Neural crest cell (in vitro differentiated cells): ENCODE measurements at places on chromosomes 1 and 21.
A peak's percentile ranks its signal among the peaks of the same experiment; 100 is the strongest.

- H3K4me3 ChIP-seq, result no peak overlapping the region
- peaks cover 9% of the 10 kb centered on the region for H3K4me1 ChIP-seq
- DNase-seq, result no peak
- no peak overlapping the region for H3K27ac ChIP-seq
These were observed 44.5 kb downstream of the TIAM1 start for GRCh38 chr21:31299291-31300147.

GRCh38 chr1:183824291-183824690 lies 19.4 kb downstream of the RGL1 start:
- no peaks in the 10 kb centered on the region for H3K27me3 ChIP-seq
- H3K4me3 ChIP-seq, result no peak overlapping the region
- peaks cover 4% of the 10 kb centered on the region for H3K36me3 ChIP-seq
- DNase-seq, result no peak

DNA sequence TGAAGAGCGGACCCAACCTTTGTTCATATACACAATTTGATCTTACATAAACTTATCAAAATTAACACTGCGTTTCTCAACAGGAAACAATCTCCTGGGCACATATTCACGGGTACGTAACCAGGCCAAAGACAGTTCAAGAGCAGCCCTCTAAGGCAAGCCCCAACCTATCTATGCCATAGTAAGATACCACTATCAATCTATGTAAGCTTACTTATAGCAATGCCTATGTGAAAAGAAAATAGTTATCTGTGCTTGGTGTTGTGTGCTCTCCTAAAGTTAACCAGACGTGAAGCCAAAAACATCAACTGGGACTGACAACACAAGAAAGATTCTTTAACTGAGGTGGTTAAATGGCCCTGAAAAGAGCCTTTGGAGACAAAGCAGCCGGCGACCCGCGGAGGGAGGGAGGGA lies 49.4 kb upstream of the BOLA1 start:
- no peaks in the 10 kb centered on the region for H3K27me3 ChIP-seq
- H3K4me3 ChIP-seq, result peak overlapping the region; percentile 88
- no peaks in the 10 kb centered on the region for H3K36me3 ChIP-seq
- peak overlapping the region; percentile 91 for H3K27ac ChIP-seq

DNA sequence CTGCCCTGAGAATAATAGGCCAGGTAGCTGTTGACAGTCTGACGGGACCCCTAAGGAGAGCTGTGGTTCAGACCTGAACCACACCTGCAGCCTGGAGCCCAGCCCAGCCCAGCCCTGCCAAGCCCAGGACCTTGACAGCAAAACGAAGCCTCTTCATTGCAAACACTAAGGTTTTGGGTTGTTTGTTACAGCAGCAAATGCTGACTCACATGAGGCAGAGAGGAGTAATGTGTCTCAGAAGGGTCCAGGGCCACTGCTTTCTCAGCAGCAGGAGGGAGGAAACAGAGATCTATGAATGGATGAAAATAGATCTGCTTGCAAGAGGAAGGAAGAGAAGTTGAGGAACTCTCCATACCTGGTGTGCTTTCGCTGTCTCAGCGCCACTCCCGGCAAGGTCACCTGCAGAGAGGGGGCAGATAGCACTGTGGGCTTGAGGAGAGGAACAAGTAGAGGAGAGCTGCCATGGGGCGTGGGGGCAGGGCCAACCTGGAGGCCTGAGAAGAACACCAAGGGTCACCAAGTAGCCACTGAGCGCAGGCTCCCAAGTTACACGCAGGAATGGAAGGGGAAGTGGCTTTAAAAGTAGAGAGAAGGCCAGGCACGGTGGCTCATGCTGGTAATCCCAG lies 127.2 kb downstream of the ZNF281 start:
- H3K4me1 ChIP-seq, result no peaks in the 10 kb centered on the region
- no peak overlapping the region for H3K27ac ChIP-seq
- DNase-seq, result no peak
- no peaks in the 10 kb centered on the region for H3K27me3 ChIP-seq
- no peak overlapping the region for H3K4me3 ChIP-seq

DNA sequence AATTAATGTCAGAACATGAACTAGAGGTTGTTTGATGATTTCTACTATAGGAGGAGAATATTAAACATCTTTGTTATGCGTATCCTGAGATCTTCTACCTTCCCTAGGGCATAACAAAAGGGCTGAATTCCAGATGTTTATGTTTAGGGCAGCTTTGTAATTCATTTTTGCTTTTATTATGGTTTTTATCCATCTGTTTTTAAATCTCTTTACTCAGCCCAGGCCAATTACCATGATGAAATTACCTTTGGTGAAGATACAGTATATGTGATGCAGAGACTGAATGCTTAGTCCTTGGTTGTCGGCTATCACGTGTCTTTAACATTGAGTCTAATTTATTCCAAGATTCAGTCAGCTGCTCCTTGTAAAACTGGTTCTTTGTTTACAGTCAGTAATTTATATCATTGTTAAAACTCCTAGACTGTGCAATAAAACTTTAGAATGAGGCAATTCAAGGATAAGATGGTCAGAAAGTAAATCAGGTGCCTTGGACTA lies 176.9 kb downstream of the CTH start:
- H3K27me3 ChIP-seq, result peaks cover 2% of the 10 kb centered on the region
- no peak for DNase-seq
- H3K36me3 ChIP-seq, result no peaks in the 10 kb centered on the region

- DNase-seq, result no peak
- H3K36me3 ChIP-seq, result peaks cover 5% of the 10 kb centered on the region
- H3K4me1 ChIP-seq, result peaks cover 5% of the 10 kb centered on the region
- no peak overlapping the region for H3K27ac ChIP-seq
These were observed 358.9 kb downstream of the RPS6KC1 start for GRCh38 chr1:213409971-213410370.

- no peak overlapping the region for H3K27ac ChIP-seq
- no peak overlapping the region for H3K4me3 ChIP-seq
- H3K36me3 ChIP-seq, result no peaks in the 10 kb centered on the region
These were observed 35.3 kb upstream of the NGF start for GRCh38 chr1:115373305-115373704.

GRCh38 chr1:161069731-161070270 lies at the start of gene ARHGAP30:
Gene ARHGAP30, minus strand, starts transcription at chr1:161069891. Its CDS starts 267 bp downstream, at chr1:161069624.
- H3K27ac ChIP-seq, result no peak within 1 kb of the TSS
- DNase-seq, result no peak
- H3K27me3 ChIP-seq, result peaks cover 7% of the 10 kb centered on the region
- H3K4me1 ChIP-seq, result peaks cover 24% of the 10 kb centered on the region

GRCh38 chr1:29633771-29634170 lies 397.4 kb downstream of the PTPRU start:
- DNase-seq, result no peak
- H3K27me3 ChIP-seq, result no peaks in the 10 kb centered on the region
- no peaks in the 10 kb centered on the region for H3K36me3 ChIP-seq
- H3K4me3 ChIP-seq, result no peak overlapping the region

DNA sequence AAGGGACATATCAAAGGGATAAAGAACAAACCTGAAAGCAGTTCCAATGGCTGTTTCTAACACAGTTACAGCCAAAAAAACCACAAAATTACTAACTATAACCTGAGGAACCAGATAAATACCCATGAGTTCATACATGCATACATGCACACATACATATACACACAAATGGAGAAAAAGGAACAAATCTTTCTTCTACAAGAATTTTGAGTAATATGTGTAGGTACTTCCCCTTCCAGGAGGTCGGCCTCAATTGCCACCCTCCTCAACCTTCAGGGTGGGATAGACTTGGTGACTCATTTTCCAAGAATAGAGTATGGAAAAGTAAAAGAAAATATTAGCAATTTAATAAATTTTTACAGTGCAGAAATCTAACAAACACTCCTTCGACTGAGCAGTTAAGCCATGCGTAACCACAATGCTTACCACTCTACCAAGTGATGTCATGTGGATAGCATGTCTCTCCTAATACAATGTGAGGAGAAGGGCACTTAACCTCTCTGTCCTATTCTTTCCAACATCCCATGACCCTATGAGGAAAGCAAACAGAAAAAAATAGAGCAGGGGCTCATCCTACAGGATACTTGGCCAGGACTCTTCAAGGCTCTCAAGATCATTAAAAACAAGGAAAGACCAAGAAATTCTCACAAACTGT lies 243.0 kb upstream of the RUNX1 start:
- H3K4me1 ChIP-seq, result no peaks in the 10 kb centered on the region
- H3K36me3 ChIP-seq, result peaks cover 4% of the 10 kb centered on the region
- no peak overlapping the region for H3K4me3 ChIP-seq
- DNase-seq, result no peak
- H3K27me3 ChIP-seq, result no peaks in the 10 kb centered on the region

GRCh38 chr1:219460896-219461815 lies 151.7 kb downstream of the ZC3H11B start:
- H3K36me3 ChIP-seq, result no peaks in the 10 kb centered on the region
- H3K4me1 ChIP-seq, result no peaks in the 10 kb centered on the region
- no peak overlapping the region for H3K27ac ChIP-seq
- no peaks in the 10 kb centered on the region for H3K27me3 ChIP-seq

DNA sequence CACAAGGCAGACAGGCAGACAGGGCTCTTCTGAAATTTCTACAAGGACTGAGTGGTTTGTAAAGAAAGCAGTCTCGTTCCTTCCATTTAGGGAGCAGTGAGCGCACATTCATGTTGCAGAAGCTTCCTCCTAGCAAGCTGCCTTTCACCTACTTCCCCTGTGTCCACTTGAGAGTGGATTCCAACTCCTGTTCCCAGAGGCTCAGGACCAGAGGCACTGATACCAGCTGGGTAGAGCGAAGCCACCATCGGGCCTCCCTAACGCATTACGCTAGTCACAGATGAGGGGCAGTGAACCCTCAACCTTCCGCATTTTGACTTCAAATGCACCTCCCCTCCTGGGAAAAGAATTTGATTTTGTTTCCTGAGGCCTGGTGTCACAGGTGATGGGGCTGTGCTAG lies 215.8 kb downstream of the SIPA1L2 start:
- no peak overlapping the region for H3K4me3 ChIP-seq
- no peaks in the 10 kb centered on the region for H3K27me3 ChIP-seq
- peaks cover 3% of the 10 kb centered on the region for H3K4me1 ChIP-seq
- DNase-seq, result no peak
- H3K36me3 ChIP-seq, result peaks cover 21% of the 10 kb centered on the region

- no peaks in the 10 kb centered on the region for H3K36me3 ChIP-seq
- H3K27ac ChIP-seq, result peak overlapping the region; percentile 47
- peaks cover 19% of the 10 kb centered on the region for H3K27me3 ChIP-seq
- H3K4me1 ChIP-seq, result peaks cover 62% of the 10 kb centered on the region
- DNase-seq, result no peak
These were observed 78.8 kb upstream of the CD1D start for GRCh38 chr1:158101927-158102326.

GRCh38 chr21:45862543-45863207 lies 118.9 kb upstream of the COL6A1 start:
- H3K4me1 ChIP-seq, result no peaks in the 10 kb centered on the region
- H3K36me3 ChIP-seq, result no peaks in the 10 kb centered on the region
- DNase-seq, result no peak
- no peaks in the 10 kb centered on the region for H3K27me3 ChIP-seq

DNA sequence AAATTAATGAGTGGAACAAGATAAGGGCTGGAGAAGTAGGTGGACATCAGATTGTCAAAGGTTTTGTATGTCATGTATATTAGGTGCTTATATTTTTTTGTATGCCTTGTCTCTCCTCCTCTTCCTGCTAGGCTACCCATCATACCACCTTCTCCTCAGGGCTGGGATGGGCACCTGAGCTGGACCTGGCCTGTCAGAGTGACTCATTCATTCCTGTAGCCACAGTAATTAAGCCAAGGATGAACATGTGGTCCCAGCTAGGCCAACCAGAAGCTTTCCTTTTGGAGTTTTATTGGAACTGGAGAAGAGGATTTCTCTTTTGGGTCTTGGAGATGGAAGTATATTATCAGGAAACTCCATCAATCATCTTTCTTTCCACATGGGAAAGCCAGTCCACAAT lies 21.2 kb downstream of the PTGS2 start:
- H3K4me3 ChIP-seq, result no peak overlapping the region
- no peaks in the 10 kb centered on the region for H3K36me3 ChIP-seq
- H3K27me3 ChIP-seq, result no peaks in the 10 kb centered on the region
- DNase-seq, result no peak
- no peaks in the 10 kb centered on the region for H3K4me1 ChIP-seq
- no peak overlapping the region for H3K27ac ChIP-seq

GRCh38 chr1:182614796-182615454 lies 10.7 kb upstream of the RGS16 start:
- H3K4me1 ChIP-seq, result peaks cover 79% of the 10 kb centered on the region
- peak overlapping the region; percentile 86 for H3K4me3 ChIP-seq
- H3K36me3 ChIP-seq, result peaks cover 3% of the 10 kb centered on the region
- DNase-seq, result peak; percentile 56
- peak overlapping the region; percentile 37 for H3K27ac ChIP-seq

DNA sequence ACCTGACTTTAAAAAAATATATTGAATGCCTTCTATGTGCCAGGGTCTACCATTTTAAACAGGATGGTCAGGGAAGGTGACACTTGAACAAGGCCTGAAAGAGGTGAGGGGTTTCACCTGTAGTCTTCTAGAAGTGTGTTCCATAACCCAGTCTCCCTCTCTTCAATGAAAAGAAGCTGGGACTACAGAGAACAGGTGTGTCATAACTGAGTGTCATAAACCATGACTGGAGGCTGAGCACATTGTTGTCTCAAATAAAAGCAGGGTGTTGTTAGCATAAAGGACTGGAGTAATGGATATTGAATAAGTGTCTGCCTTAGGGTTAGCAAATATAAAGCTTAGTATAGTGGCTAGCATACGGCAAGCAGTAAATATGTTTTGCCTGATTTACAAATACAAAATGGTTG lies 65.4 kb downstream of the SYDE2 start:
- no peak overlapping the region for H3K4me3 ChIP-seq
- no peaks in the 10 kb centered on the region for H3K36me3 ChIP-seq
- no peak for DNase-seq

- DNase-seq, result no peak
- no peak overlapping the region for H3K27ac ChIP-seq
- no peaks in the 10 kb centered on the region for H3K4me1 ChIP-seq
- H3K27me3 ChIP-seq, result no peaks in the 10 kb centered on the region
These were observed 716.4 kb downstream of the AMY1C start for GRCh38 chr1:104466068-104466467.

DNA sequence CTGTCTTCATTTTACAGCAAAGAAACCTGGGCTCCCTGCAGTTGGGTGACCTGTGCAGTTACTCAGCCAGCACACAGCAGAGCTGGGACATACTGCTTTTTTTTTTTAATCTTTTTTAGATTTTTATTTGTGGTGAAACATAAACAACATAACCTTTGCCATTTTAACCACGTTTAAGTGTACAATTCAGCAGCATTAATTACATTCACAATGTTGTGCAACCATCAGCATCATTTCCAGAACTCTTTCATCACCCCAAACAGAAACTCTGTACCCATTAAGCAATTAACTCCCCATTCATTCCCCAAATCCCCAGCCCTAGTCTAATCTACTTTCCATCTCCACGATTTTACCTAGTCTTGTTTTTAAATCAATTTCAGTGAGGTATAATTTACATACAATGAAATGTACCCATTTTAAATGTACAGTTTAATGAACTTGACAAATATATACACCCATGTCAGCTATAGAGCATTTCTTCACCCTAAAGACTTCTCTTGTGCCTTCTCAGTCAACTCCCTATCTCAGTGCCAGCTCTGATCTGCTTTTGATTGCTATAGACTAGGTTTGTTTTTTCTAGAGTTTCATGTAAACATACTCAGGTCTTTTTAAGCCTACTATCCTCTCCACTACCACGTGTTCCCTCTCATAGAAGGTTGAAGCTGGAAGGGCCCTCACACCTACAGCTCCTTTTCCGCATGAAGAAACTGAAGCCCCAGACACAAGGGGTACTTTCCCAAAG lies 37.8 kb upstream of the C8B start:
- no peaks in the 10 kb centered on the region for H3K27me3 ChIP-seq
- H3K27ac ChIP-seq, result no peak overlapping the region
- peaks cover 3% of the 10 kb centered on the region for H3K36me3 ChIP-seq
- H3K4me1 ChIP-seq, result no peaks in the 10 kb centered on the region
- no peak overlapping the region for H3K4me3 ChIP-seq

GRCh38 chr1:184892116-184892515 lies 82.2 kb downstream of the NIBAN1 start:
- no peaks in the 10 kb centered on the region for H3K36me3 ChIP-seq
- peaks cover 8% of the 10 kb centered on the region for H3K4me1 ChIP-seq
- no peak for DNase-seq
- no peaks in the 10 kb centered on the region for H3K27me3 ChIP-seq
- no peak overlapping the region for H3K4me3 ChIP-seq
